Endothelial cell (in vitro differentiated cells): ENCODE measurements at places on chromosomes 11 and 22. TPM values are rescaled to one million over a fixed set of nuclear protein-coding genes. Genes with fewer than 3 reads are reported as not detected.
A peak's percentile ranks its signal among the peaks of the same experiment; 100 is the strongest.

NCAM1 gene
- 21.9 TPM for total RNA-seq

GRCh38 chr11:45922425-45923082 lies at the start of gene LARGE2:
Gene LARGE2, plus strand, starts transcription at chr11:45922656. Its CDS starts 227 bp downstream, at chr11:45922883.
- no peak for DNase-seq

- DNase-seq = no peak
Observed at GRCh38 chr11:131231317-131231940, 139.0 kb upstream of the NTM start.

MYO18B gene
- not detected for total RNA-seq

POU2F3 gene
- total RNA-seq = 0.97 TPM

DNA sequence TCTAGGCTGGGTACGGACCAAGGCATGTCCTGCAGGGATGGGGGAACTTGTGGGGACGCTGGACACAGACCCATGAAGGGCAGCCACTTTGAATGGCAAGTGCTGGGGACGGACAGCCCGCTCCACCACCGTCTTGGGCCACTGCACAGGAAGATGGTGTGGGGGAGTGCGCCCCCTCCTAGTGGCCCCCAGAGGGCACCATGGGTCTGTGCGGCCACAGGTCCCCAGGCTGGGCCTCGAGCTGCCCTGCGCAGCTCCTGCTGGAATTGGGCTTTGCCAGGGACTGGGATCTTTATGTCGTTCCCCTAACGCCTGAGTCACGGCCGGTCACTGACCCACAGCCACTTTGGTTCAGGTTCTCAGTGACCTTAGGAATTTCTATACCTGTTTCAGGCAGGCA lies 44.4 kb downstream of the NAT10 start:
- peak; percentile 20 for DNase-seq

DNA sequence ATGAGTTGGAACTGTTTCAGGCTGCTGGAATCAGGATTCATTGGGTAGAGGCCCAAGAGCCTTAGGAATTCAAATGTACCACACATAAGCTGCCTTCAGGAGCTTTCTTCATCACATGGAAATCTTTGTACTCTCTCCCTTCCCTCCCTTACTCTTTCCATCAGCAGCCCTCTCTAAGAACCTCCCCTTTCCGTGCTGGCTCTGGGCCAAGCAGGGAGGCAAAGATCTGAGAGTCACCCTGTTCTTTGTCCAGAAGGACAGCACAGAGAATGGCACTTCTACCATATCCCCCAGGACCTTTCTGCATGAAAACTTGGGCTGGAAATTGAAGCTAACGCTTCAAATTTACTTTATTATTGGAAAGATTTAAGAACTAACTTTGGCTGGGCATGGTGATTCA lies 20.7 kb upstream of the TPBGL start:
- no peak for DNase-seq

- no peak for DNase-seq
Observed at GRCh38 chr11:45617871-45618601, 47.4 kb downstream of the CHST1 start.

GRCh38 chr22:43824724-43825420 lies 12.8 kb upstream of the EFCAB6 start:
- no peak for DNase-seq

MMP8 gene
- not detected for total RNA-seq

DNA sequence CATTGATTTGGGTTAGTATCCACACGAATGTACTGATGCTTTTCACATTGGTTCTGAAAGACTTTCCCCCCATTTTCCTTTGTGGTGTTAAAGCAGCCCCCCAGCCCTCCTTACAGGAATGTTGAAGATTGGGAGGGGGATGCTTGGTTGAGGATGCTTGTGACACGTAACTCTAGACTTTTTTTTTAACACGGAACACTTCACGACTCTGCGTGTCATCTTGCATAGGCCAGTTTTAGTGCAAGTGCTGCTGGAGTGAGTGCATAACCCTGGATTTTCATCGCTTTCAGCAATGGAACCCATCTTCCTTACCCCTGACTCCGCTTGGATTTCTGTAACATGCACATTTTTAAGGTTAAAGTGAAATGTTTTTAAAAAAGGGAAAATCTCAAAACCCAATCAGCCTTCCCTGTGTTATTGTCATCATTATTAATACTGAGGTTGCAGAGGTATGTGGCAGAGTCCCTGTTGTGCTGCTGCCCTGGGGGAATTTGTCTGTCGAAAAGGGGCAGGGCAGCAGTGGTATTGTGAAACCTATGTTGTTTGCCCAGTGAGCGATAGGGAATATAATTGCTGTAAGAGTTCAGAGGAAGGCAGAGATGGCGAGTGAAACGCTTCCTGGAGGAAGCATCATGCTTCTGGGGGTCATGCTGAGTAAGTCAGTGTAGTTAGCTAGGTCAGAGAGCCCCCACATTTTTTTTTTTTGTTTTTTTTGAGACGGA lies 12.1 kb downstream of the CECR2 start:
- no peak for DNase-seq

DNA sequence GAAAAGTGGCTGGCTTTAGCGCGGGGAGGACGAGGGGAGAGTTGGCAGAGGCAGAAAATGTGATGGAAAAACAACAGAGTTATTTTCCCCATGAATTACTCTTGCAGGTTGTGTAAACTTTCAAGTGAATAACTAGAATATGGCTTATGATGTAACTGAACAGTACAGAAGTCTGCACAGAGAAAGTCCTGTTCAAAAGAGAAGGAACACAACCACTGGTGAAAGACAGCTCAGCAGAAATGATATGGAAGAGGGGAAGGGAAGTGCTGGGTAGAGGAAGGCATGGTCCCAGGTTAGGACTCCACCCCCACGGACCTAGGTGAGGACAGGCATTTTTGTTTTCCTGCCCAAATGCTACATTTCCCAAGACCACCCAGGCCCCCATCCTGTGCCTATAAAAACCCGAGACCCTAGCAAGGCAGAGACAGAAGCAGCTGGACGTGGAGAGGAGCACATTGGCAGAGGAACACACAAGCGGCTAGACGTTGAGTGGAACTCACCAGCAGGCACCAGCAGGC lies 77.7 kb downstream of the MAML2 start:
- no peak for DNase-seq

DNA sequence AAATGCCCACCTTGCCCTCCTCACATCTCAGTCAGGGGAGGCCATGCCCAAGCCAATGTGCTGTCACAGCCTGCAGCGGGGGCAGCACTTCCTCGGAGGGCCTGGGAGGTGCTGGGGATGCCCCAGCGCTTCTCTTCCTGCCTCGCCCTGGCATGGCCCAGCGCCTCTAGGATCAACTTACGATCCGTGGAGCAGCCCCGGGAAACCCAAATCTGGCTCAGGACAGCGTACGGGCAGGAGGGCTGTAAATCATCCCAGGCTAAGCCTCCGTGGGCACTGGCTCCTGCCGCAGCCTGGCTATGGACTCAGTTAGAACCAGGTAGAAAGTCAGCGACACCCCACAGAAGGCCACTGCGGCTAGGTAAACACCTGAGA lies 60.9 kb upstream of the EMID1 start:
- no peak for DNase-seq

ARHGAP8 gene
- total RNA-seq = 0.80 TPM

- DNase-seq = no peak
Observed at GRCh38 chr11:69650832-69651344, 9.9 kb downstream of the CCND1 start.

DNA sequence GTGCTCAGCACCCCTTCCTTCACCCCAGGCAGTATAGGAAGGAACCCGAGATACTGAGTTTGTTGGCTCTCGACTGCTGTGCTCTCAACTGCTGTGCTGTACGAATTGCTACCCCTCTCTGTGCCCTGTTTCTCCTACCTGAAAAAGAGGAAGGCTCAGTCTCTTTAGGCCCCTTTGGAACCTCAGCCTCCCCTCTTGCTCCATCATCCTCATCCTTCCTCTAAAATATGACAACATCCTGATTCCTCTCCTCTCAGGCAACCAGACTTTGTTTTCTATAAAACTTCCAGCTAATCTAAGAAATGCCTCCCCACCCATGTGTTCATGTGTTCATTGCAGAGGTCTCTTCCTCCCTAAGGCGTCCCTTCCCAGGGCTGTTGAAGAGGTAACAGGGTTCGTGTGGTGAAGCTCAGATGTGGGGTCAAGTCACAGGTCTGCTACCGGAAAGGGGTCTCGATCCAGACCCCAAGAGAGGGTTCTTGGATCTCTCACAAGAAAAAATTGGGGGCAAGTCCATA lies 35.5 kb upstream of the CD82 start:
- no peak for DNase-seq

RIBC2 gene
- total RNA-seq = 0.54 TPM

C11orf91 gene
- total RNA-seq = not detected

- no peak for DNase-seq
Observed at GRCh38 chr22:30870451-30871345, 97.9 kb downstream of the MORC2 start.

PACS1 gene
- total RNA-seq = 114 TPM

DNA sequence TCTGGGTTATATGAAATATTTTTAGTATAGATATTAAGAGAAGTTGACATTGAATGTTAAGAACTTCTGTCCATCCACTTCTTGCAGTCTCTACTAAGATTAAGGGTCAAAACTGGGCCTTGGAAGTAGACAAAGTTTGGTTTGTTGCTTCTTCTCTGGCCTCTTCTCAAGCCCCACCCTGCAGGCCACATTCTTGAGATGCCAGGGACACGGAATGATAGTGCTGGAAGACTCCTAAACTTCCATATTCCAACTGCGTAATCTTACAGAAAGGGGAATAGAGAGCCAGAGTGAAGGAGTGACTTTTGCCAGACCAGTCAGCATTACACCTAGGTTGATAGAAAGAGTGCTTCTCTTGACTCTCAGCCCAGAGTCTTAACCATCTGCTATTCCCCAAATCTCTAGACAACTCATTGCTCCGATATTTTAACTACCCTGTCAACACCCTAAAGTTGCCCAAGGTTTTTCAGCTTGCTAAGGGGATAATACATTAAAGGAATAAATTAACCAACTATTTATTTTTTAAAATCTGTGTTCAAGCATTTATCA lies 136.4 kb upstream of the SYN3 start:
- no peak for DNase-seq

H19 gene
- not detected for total RNA-seq

DNA sequence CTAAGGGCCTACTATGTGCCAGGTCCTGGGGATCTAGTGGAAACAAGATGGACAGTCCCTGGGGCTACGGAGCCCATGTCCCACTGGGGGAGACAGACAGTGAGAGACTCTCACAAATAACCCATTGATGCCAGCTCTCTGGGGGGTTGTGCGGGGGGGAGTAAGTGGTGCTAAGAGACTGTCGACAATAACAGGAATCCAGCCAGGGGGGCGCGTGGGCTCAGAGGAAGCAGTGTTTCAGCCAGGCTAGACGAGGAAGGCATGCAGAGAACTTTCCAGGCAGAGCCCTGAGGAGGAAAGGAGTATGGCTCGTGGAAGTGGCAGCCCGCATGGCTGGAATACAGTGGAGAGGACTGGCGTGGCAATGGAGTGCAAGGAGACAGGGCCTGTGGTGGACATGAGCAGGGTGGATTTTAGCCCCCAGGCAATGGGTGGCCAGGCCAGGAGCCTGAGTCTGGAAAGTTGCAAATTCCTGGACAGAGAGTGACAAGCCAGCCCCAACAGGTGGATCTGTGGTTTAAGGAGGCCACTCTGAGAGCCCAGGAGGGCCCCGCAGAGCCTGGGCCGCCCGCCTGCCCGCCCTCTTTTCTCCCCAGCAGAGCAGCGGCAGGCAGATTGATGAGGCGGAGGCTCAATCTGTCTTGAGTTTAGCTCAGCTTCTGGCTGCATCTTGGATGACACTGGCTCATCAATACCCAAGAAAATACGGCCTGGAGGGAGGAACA lies 40.0 kb upstream of the TCF20 start:
- DNase-seq = no peak

CHRM1 gene
- not detected for total RNA-seq

- DNase-seq = no peak
Observed at GRCh38 chr11:7546324-7546791, 32.6 kb downstream of the PPFIBP2 start.

DNA sequence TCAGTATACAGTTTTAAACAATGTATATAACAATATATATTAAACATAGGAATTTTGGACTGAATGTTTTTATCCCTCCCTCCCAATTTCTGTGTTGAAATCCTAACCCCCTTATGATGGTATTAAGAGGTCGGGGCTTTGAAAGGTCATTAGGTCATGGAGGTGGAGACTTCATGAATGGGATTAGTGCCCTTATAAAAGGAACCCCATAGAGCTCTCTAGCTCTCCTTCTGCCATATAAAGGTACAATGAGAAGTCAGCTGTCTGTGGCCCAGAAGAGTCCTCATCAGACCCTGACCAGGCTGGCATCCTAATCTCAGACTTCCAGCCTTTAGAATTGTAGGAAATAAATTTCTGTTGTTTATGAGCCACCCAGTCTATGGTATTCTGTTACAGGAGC lies 6.5 kb downstream of the NNMT start:
- DNase-seq = no peak

GRCh38 chr11:133817449-133817848 lies 27.9 kb downstream of the SPATA19 start:
- DNase-seq = no peak

- DNase-seq = no peak
Observed at GRCh38 chr11:118186346-118187107, 10.1 kb upstream of the SCN2B start.
